ENCODE measurements at places on chromosomes 7 and 10. TPM values are rescaled to one million over a fixed set of nuclear protein-coding genes. Genes with fewer than 3 reads are reported as not detected.

The TEX47 gene
- total RNA-seq: not detected

DNA sequence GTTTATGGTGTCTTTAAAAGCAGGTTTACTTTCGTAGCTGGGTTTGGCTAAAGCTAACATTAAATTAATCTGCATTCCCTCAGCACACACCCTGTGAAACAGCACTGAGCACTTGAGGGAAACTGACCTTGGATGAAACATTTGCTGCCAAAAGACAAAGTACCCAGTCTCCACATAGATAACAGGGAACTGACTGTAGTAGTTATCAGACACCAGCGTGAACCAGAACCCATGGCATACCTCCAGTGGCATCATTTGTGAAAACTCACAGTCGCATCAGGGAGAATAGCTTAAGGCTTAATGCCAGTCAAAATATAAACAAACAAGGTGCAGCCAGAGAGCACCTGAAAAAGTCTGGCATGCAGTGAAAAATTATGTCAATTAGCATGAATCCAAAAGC, 357.8 kb upstream of the C7orf33 start:
- no peak for DNase-seq

GRCh38 chr10:48416584-48417232, 110.2 kb downstream of the MAPK8 start:
- no peak for DNase-seq

The BICC1 gene
- total RNA-seq: not detected

GRCh38 chr7:92769394-92769699, 67.0 kb downstream of the CDK6 start:
- DNase-seq: no peak

DNA sequence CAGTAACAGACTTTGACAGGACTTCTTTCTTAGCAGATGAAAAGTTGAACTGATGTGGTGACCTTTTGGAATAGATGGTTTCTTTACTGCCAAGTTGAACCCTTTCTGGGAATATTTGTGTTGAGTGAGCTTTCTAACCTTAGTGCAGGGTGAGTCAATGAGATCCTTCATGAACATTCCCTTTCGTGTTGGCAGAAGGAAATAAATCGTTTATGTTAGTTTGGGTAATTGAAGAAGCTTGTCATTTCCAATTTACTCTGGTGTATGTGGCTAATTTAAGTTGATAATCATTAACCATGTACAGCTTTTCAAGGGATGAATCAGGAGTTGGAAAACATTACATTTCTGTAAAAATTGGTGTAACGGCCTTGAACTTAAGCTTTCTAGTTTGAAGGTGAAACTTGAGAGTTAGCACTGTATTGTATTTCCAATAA, 43.4 kb downstream of the PTTG1IP2 start:
- DNase-seq: no peak

GRCh38 chr10:72058989-72059842, 29.1 kb downstream of the SPOCK2 start:
- DNase-seq: no peak

GRCh38 chr10:130074639-130075038, 36.0 kb downstream of the C10orf143 start:
- DNase-seq: no peak

- DNase-seq: no peak
Observed at GRCh38 chr10:13670311-13670710, 83.5 kb downstream of the PRPF18 start.

- DNase-seq: no peak
Observed at GRCh38 chr7:51054231-51054630, 262.4 kb downstream of the COBL start.

- no peak for DNase-seq
Observed at GRCh38 chr10:36254199-36254598, 612.1 kb upstream of the FZD8 start.

The GIMAP1 gene
- 42.1 TPM for total RNA-seq

DNA sequence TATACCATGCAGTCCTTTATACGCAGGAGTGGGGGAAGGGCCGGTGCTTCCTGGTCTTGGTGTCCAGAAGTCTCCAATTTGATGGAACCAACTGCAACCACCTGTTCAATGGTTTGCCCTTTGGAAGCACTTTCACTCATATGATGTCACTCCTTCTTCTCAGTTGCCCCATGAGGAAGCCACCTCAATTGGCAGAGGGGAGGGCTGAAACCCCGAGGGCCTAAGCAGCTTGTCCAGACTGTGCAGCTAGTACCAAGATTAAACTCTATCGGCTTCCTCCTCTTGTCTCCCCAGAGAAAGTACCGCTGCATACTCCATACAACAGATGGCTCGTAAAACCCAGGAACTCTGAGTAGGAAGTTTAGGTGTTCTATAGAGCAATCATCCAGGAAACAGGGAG, 789.4 kb downstream of the TYW1 start:
- DNase-seq: no peak

The CHST15 gene
- total RNA-seq: 0.28 TPM

DNA sequence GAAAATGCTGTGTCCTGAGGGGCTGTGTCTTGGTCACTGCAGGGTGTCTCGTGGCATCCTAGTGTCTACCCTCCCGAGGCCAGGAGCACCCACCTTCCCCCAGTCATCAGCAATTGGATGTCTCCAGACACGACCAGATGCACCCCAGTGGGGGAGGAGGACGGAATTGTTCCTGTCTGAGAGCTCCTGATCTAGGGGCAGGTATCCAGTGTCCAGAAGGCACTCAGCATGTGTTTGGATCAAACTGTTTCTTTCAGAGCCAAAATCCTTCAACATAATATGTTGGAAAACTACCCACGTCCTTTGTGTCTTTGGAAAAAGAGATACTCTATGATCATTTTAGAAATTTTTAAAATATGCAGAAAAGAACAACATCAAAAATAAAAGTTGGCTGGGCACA, 16.9 kb downstream of the PRKRIP1 start:
- no peak for DNase-seq

DNA sequence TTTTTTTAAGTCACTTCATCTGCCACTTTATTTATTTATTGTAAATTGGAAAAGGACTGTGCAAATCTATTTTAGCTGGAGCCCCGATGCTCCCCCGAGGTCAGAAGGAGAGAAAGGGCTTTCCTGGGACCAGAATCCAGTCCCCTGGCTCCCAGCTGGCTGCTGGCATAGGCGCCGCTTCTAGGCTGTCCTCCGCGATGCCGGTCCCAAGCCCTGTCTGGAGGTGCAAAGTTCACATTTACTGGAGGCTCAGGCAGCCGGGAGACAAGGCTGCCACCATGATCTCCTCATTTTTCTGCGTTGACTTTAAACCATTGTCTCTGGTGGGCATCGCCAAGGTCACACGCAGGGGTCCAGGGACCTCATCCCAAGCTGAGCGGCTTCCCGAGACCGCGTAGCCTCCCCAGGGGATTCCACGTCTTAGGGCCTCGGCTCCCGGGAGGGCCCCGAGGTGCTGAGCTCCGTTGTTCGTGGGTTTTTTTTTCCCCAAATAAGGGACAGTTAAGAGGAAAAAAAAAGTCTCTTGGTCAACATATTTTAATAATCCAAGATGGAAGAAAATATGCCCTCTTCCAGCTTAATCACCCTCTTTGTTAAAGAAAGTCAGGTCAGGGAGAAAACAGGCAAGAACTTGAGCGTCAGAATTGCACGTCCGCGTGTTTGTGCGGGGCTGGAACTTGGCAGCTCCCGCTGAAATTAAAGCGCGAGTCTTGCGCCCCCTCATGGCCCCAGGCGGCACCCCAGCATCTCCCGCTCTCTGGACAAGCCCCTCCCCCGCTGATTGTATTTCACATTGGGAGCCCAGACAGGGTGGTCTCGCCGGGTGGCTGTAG, 11.9 kb downstream of the RGR start:
- peak; percentile 59 for DNase-seq

- no peak for DNase-seq
Observed at GRCh38 chr10:126065751-126066377, 169.5 kb downstream of the FANK1 start.

The NPY4R gene
- total RNA-seq: not detected

The SCIN gene
- 0.77 TPM for total RNA-seq

DNA sequence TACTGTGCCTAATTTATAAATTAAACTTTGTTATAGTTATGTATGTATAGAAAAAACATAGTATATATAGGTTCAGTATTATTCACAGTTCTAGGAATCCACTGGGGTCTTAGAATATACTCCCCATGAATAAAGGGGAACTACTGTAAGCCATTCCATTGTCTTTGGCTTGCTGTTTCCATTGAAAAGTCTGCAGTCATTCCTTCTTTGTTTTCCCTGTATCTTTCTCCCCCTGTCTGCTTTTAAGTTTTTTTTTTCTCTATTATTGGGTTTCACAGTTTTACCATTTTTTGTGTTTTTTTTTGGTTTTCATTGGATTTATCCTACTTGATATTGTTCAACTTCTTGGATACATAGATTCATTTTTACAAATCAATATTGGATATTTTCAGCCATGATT, 6.7 kb upstream of the PNLIP start:
- DNase-seq: no peak

DNA sequence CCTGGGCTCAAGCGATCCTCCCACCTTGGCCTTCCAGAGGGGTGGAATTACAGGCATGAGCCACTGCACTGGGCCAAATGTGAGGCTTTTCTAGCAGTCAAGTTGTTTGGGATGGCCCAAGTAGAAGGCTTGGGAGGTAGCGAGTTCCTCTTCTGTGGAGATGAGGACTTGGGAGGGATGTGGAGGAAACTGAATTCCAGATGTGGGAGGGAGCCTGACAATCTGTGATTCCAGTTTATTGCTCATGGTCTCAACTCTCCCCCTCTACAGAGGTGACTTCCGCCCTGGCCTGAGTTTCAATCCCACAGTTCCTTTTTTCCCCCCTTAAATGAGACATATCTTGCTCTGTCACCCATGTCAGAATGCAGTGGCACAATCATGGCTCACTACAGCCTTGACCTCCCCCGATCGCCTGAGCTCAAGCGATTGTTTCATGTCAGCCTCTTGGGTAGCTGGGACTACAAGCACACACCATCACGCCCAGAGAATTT, 3.4 kb downstream of the STYXL1 start:
- DNase-seq: no peak

The HMX3 gene
- not detected for total RNA-seq

The PRR15 gene
- total RNA-seq: not detected

DNA sequence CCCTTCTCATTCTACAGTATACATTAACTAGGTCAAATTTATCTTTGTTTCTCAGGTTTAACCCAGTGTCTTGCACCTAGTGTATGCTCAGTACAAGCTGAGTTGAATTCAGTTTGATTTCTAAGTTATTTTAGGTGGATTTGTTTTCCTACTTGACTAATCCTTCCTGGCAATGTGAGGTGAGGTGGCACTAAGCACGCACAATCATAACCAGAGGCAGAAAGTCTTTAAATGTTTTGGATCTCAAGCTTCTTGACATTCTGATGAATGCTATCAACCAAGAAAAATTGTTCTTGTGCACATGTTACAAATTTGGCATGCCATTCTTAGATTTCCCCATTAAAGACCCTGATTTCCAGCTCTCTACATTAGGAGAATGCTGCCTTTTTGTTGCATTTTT, 3.2 kb downstream of the BZW2 start:
- DNase-seq: no peak

The NKX1-2 gene
- not detected for total RNA-seq

DNA sequence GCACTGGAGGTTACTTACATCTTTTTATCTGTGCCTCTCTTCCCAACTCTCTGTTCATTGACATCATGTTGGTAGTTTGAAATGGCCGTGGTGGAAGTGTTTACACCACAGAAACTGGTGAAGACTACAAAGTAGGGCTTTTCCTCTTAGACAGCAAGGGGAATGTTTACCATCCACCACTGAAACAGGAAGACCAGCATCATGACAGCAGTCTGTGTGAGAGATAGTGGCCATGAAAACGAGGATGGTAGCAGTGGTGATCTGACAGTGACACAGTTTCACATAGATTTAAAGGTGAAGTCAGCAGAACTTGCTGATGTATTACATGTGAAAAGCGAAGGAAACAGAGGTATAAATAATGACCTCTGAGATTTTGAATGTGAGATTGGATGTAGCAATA, 115.7 kb downstream of the CCDC71L start:
- no peak for DNase-seq

All from activated naive CD8-positive, alpha-beta T cell treated with anti-CD3 and anti-CD28 coated beads, Interleukin-2, amount 10 ng/mL, durations not matched to agents 7 days and 5 days (primary cell).